Hepatocyte (in vitro differentiated cells): ENCODE measurements at places on chromosomes 3 and 15. TPM values are rescaled to one million over a fixed set of nuclear protein-coding genes. Genes with fewer than 3 reads are reported as not detected.

CDC25A gene
- 5.3 and 7.9 TPM in 2 replicates for total RNA-seq

- no peak for DNase-seq
- no peaks in the 10 kb centered on the region for H3K27me3 ChIP-seq
- H3K36me3 ChIP-seq: no peaks in the 10 kb centered on the region
- H3K4me3 ChIP-seq: no peak overlapping the region
- H3K4me1 ChIP-seq: peaks cover 7% of the 10 kb centered on the region
- no peak overlapping the region for H3K27ac ChIP-seq
Observed at GRCh38 chr15:61651267-61651666, 409.0 kb downstream of the VPS13C start.

ROPN1 gene
- total RNA-seq: not detected in 2 replicates

GRCh38 chr3:64084640-64085039 is 61.3 kb upstream of the PSMD6 start:
- no peak for DNase-seq
- H3K27me3 ChIP-seq: no peaks in the 10 kb centered on the region
- no peaks in the 10 kb centered on the region for H3K36me3 ChIP-seq
- no peak overlapping the region for H3K27ac ChIP-seq

DNA sequence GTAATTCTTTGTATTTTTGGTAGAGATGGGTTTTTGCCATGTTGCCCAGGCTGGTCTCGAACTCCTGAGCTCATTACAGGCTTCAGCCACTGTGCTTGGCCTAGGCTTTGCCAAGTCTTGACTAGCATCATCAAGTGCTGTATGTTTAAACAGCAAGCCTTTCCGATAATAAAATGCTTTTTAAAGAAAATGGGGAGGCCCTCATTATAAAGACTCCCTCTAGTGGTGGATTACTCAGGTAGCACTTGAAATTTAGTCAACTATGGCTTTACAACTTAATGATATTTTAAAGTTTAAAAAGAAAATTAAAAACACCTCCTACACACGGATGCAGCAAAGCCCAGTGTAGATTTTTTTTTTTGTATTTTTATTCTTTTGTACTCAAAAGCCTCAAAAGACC is 213.6 kb downstream of the GAP43 start:
- no peaks in the 10 kb centered on the region for H3K36me3 ChIP-seq
- no peaks in the 10 kb centered on the region for H3K27me3 ChIP-seq
- H3K27ac ChIP-seq: no peak overlapping the region

DNA sequence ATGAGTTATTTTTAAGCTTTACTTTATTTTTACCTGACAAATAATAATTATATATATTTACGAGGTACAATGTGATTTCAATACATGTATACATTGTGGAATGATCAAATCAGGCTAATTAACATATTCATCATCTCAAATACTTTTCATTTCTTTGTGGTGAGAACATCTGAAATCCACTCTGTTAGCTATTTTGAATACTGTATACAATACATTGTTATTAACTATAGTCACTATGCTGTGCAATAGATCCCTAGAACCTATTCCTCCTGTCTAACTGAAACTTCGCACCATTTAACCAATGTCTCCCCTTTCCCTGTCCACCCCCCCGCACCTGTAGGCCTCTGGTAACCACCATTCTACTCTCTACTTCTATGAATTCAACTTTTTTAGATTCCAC is 7.9 kb upstream of the SPPL2A start:
- DNase-seq: no peak
- no peaks in the 10 kb centered on the region for H3K36me3 ChIP-seq
- H3K4me3 ChIP-seq: no peak overlapping the region
- H3K27me3 ChIP-seq: no peaks in the 10 kb centered on the region

DNA sequence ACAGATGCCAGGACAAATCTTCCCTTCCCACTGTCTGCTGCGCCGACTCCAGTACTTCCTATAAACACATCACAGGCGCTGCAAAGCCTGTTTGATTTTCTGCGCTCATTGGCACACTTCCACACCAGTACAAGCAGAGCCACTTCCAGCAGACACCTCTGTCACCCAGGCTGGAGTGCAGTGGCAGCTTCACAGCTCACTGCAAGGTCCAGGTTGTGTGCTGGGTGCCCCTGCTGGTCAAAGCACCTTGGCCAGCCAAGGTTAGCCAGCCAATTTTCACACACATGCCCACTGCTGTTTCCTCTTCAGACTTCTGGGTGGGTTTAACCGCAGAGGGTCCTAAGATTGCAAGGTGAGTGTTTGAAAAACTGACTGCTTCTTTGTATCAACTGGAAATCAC is 4.9 kb downstream of the CHDH start:
- no peaks in the 10 kb centered on the region for H3K27me3 ChIP-seq
- no peak for DNase-seq
- H3K4me1 ChIP-seq: peaks cover 39% of the 10 kb centered on the region
- no peaks in the 10 kb centered on the region for H3K36me3 ChIP-seq
- no peak overlapping the region for H3K4me3 ChIP-seq

RBM6 gene
- total RNA-seq: 59.6 and 69.0 TPM in 2 replicates

GPR176 gene
- 5.3 and 7.0 TPM in 2 replicates for total RNA-seq

DNA sequence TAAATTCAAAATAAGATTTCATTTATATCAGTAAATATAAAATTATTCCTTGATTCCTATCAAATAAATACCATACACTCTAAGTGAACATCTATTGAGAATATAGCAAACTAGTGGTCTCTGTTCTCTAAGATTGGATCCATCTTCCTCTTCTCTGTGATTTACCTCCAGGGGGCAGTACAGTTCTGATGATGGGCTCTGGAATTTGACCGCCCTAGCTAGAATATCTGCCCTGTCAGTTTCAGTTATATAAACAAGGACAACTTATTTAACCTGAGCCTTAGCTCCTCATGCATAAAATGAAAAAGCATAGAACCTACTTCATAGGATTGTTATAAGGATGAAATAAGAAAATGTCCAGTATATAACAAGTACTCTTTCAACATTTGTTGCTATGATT is 171.1 kb upstream of the CCDC54 start:
- no peak overlapping the region for H3K27ac ChIP-seq
- peaks cover 10% of the 10 kb centered on the region for H3K4me1 ChIP-seq
- DNase-seq: peak; percentile 56
- H3K4me3 ChIP-seq: no peak overlapping the region
- H3K36me3 ChIP-seq: no peaks in the 10 kb centered on the region
